ENCODE measurements at places on chromosomes 7 and 10. TPM values are rescaled to one million over a fixed set of nuclear protein-coding genes. Genes with fewer than 3 reads are reported as not detected.

The SLC26A5 gene
- total RNA-seq, result not detected

The NODAL gene
- total RNA-seq, result not detected

The FAM180A gene
- not detected for total RNA-seq

The OR9A2 gene
- total RNA-seq, result not detected

The MARVELD1 gene
- 78.3 TPM for total RNA-seq

The RAB11FIP2 gene
- 8.6 TPM for total RNA-seq

The LEP gene
- total RNA-seq, result not detected

The SLC16A12 gene
- total RNA-seq, result not detected

The CXCL12 gene
- 1.4 TPM for total RNA-seq

The GPR15LG gene
- not detected for total RNA-seq

- H3K27ac ChIP-seq, result no peak overlapping the region
- peaks cover 13% of the 10 kb centered on the region for H3K27me3 ChIP-seq
- H3K4me1 ChIP-seq, result no peaks in the 10 kb centered on the region
- H3K4me3 ChIP-seq, result no peak overlapping the region
Observed at GRCh38 chr7:150778014-150778737, 22.0 kb downstream of the TMEM176B start.

DNA sequence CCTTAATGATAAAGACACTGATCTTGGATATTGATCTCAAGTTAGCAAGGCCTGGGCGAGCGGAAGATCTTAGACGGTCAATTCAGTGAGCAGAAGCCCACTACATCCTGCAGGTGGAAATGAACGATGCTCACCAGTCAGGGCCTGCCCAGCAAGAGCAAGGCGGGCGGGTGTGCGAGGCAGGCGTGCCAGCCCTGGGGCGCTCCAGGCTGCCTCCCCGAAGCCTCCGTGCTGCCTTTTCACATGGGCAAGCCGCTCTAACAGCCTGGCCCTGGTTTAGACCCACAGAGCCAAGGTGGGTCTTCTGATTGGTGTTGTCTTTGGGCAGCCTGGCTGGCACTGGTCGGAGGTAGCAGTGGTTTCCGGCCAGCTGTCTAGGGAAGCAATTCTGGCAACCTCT lies 475.1 kb upstream of the FOXK1 start:
- H3K4me1 ChIP-seq, result no peaks in the 10 kb centered on the region
- no peak overlapping the region for H3K4me3 ChIP-seq
- H3K27ac ChIP-seq, result no peak overlapping the region
- DNase-seq, result no peak

GRCh38 chr7:94740509-94740908 lies 84.6 kb upstream of the SGCE start:
- H3K36me3 ChIP-seq, result no peaks in the 10 kb centered on the region
- no peaks in the 10 kb centered on the region for H3K27me3 ChIP-seq
- H3K4me1 ChIP-seq, result no peaks in the 10 kb centered on the region

GRCh38 chr7:26508917-26509316 lies 217.3 kb downstream of the SNX10 start:
- peaks cover 7% of the 10 kb centered on the region for H3K27me3 ChIP-seq
- H3K36me3 ChIP-seq, result no peaks in the 10 kb centered on the region
- no peak for DNase-seq
- H3K4me1 ChIP-seq, result no peaks in the 10 kb centered on the region

DNA sequence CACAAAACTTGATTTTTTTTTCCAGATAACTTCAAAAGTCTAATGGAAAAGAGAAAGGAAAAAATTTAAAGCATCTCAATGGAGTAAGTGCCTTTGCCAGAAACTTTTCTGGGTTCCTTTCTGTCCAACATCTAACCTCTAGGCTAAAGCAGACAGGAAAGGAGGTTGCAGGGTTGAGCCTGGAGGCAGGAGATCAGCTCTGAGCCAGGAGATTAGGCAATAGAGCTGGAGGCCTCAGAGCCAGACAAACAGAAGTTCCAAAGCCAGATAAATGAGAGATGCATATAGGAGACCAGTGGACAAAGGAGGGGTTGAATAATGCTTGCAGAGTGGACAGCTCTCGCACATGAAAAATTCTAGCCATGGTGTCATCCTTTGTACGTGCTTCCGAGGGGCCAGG lies 42.9 kb downstream of the CHN2 start:
- no peaks in the 10 kb centered on the region for H3K36me3 ChIP-seq
- DNase-seq, result no peak

- no peaks in the 10 kb centered on the region for H3K36me3 ChIP-seq
- no peak for DNase-seq
- no peak overlapping the region for H3K4me3 ChIP-seq
Observed at GRCh38 chr7:45881759-45882464, 6.4 kb upstream of the IGFBP1 start.

DNA sequence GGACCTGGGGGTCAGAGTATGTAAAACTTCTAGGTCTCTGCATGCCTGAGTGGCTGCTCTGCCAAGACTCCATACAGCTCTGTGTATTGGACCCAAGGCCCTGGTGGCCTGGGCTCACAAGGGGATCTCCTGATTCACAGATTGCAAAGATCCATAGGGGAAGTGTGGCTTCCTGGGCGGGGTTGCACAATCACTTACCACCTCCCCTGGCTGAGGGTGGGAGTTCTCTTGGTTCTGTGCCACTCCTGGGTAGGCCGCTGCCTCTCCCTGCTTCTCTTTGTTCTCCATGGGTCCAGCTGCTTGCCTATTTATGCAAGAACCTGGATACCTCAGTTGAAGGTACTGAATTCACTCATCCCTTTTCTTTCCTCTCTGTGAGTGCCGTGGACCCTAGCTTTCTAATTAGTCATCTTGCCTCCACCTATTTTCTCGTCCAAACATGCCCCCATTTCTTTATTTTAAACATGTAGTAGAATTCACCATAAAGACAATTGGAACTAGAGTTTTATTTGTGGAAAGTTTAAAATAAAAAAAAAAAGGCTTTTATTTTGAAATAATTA lies 18.5 kb upstream of the AGR3 start:
- no peak overlapping the region for H3K4me3 ChIP-seq
- DNase-seq, result no peak
- H3K4me1 ChIP-seq, result no peaks in the 10 kb centered on the region
- H3K27ac ChIP-seq, result no peak overlapping the region

DNA sequence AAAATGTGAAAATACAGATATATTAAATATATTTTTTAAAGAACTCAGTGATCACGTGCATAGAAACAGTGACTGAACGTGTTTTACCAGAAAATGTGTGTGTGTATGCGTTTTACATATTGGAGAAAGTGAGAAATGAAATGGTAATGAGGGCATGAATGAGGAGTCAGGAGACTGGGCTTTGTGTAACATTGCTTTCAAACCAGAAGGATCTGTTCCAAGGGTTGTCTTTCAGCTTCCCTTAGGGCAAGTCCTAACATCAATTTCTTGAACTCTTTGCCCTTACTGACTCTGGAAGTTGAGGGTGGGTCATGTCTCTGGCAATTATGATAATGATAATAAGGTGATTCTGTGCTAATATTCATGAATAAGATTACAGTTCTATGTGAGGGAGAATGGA lies 557.3 kb downstream of the PHTF2 start:
- H3K4me3 ChIP-seq, result no peak overlapping the region
- H3K36me3 ChIP-seq, result no peaks in the 10 kb centered on the region
- no peaks in the 10 kb centered on the region for H3K4me1 ChIP-seq
- DNase-seq, result no peak
- H3K27me3 ChIP-seq, result no peaks in the 10 kb centered on the region

GRCh38 chr7:108018668-108019067 lies 15.7 kb upstream of the LAMB1 start:
- H3K27ac ChIP-seq, result no peak overlapping the region
- H3K4me3 ChIP-seq, result no peak overlapping the region
- H3K4me1 ChIP-seq, result peaks cover 65% of the 10 kb centered on the region
- no peak for DNase-seq
- no peaks in the 10 kb centered on the region for H3K36me3 ChIP-seq

GRCh38 chr10:63375859-63376258 lies 89.9 kb downstream of the JMJD1C start:
- H3K27ac ChIP-seq, result no peak overlapping the region
- H3K27me3 ChIP-seq, result no peaks in the 10 kb centered on the region
- no peaks in the 10 kb centered on the region for H3K36me3 ChIP-seq
- peaks cover 22% of the 10 kb centered on the region for H3K4me1 ChIP-seq

DNA sequence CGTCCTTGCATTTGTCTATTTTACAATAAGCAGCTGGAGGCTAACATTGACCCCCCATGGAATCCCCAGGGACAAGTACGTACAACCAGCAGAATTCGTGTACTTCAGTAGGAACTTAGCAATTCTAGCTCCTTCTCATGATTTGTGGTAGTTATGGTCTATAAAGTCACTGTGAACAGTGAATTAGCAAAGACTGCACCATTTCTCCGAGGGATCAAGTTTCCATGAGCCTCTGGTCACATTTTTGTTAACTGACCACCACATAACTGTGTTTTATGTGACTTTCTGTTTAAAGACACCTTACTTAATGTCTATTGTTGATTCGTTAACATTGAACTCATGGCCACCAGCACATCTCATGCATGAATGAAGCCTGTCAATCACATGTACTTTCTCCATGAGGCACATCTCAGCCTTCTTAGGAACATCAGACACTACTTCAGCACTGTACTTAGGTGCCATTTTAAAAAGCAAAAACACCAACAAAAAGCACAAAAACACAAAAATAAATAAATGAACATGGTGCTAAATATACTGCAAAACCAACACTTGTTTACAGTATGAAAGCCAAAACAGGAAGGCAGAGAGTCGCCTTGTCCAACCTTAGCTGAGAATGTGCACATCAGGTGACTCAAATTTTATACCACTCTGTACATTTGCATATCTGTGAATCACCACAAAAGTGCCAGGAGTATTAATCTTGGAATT lies 9.0 kb upstream of the UCN3 start:
- no peaks in the 10 kb centered on the region for H3K36me3 ChIP-seq
- no peaks in the 10 kb centered on the region for H3K4me1 ChIP-seq
- H3K27ac ChIP-seq, result no peak overlapping the region
- no peak for DNase-seq
- no peak overlapping the region for H3K4me3 ChIP-seq
- peaks cover 23% of the 10 kb centered on the region for H3K27me3 ChIP-seq

DNA sequence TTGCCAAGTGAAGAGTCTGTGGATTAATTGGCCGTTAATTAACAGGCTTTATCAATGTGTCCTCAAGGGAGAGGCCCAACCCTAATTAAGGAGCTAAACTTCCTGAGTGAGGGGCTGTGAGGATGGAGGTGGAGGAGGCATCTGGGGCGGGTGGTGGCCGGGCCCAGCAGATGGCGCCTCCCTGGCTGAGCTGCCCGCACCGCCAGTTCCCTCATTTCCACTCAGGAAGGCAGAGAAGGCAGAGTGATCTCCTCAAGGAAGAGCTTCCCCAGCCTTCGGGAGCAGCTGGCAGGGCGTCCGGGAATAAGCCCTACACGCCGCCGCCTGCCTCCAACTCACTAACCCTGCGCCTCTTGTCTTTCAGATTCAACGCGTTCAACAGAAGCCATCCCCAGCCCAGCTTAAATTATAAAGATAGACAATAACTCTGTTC lies 112.2 kb downstream of the CYTH3 start:
- H3K27ac ChIP-seq, result no peak overlapping the region
- DNase-seq, result peak; percentile 66
- H3K36me3 ChIP-seq, result no peaks in the 10 kb centered on the region
- no peaks in the 10 kb centered on the region for H3K27me3 ChIP-seq
- no peak overlapping the region for H3K4me3 ChIP-seq
- H3K4me1 ChIP-seq, result no peaks in the 10 kb centered on the region

GRCh38 chr7:44101966-44102845 lies 1.9 kb upstream of the AEBP1 start:
- DNase-seq, result no peak
- H3K36me3 ChIP-seq, result no peaks in the 10 kb centered on the region
- peaks cover 3% of the 10 kb centered on the region for H3K4me1 ChIP-seq
- H3K27ac ChIP-seq, result no peak overlapping the region
- H3K27me3 ChIP-seq, result no peaks in the 10 kb centered on the region
- H3K4me3 ChIP-seq, result no peak overlapping the region

- peaks cover 4% of the 10 kb centered on the region for H3K4me1 ChIP-seq
- no peak overlapping the region for H3K4me3 ChIP-seq
- peaks cover 49% of the 10 kb centered on the region for H3K27me3 ChIP-seq
Observed at GRCh38 chr7:121334875-121335648, 6.3 kb downstream of the WNT16 start.

- H3K4me3 ChIP-seq, result no peak overlapping the region
- no peak for DNase-seq
- no peaks in the 10 kb centered on the region for H3K4me1 ChIP-seq
- no peaks in the 10 kb centered on the region for H3K36me3 ChIP-seq
- no peaks in the 10 kb centered on the region for H3K27me3 ChIP-seq
- H3K27ac ChIP-seq, result no peak overlapping the region
Observed at GRCh38 chr7:12094365-12094921, 116.7 kb upstream of the TMEM106B start.

- no peaks in the 10 kb centered on the region for H3K27me3 ChIP-seq
- peak; percentile 87 for DNase-seq
- no peak overlapping the region for H3K4me3 ChIP-seq
Observed at GRCh38 chr10:96017191-96017687, 26.1 kb upstream of the CCNJ start.

DNA sequence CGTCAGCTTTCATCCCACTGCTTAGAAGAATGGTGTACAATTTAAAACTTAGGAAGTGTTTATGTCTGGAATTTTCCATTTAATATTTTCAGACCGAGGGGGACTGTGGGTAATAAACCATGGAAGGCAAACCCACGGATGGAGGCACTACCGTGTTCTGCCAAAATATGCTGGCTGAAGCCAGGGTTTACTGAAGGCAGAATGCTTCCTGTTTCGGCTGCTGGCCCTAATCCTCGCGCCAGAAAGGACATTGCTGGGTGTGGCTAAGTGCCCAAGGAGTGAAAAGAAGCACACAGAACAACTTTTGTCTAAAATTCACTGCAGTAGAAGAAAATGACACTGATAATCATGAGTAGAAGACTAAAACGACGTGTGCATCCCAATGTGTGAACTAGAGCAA lies 32.3 kb downstream of the PITRM1 start:
- peaks cover 59% of the 10 kb centered on the region for H3K36me3 ChIP-seq
- no peaks in the 10 kb centered on the region for H3K27me3 ChIP-seq
- H3K4me3 ChIP-seq, result no peak overlapping the region
- peak; percentile 30 for DNase-seq

DNA sequence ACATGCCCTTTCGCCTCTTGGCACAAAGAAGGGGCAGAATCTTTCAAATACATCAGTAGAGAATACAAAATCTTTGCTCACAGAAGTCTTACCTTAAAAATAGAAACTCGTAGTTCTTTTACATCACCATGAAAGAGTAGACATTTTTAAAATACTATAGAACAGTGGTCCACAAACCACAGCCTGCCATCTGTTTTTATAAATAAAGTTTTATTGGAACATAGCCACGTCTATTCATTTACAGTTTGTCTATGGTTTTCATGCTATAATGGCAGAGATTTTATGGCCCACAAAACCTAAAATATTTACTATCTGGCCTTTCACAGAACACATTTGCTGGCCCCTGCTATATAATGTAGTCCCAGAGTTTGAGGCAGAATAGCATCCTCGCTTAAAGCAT lies 46.1 kb upstream of the CABCOCO1 start:
- peaks cover 20% of the 10 kb centered on the region for H3K4me1 ChIP-seq
- H3K27me3 ChIP-seq, result no peaks in the 10 kb centered on the region
- no peak for DNase-seq
- H3K36me3 ChIP-seq, result no peaks in the 10 kb centered on the region

- H3K4me3 ChIP-seq, result no peak overlapping the region
- H3K4me1 ChIP-seq, result no peaks in the 10 kb centered on the region
- no peak overlapping the region for H3K27ac ChIP-seq
Observed at GRCh38 chr7:82729172-82730030, 285.8 kb upstream of the CACNA2D1 start.

All from endothelial cell of umbilical vein (primary cell).